ENCODE measurements at places on chromosomes 12 and 14. TPM values are rescaled to one million over a fixed set of nuclear protein-coding genes. Genes with fewer than 3 reads are reported as not detected.

GRCh38 chr12:50732591-50732990 lies 31.3 kb upstream of the ATF1 start:
- DNase-seq: no peak

GRCh38 chr12:113005762-113006161 lies 27.4 kb downstream of the OAS2 start:
- no peak for DNase-seq

GRCh38 chr12:32201096-32201495 lies 94.4 kb downstream of the BICD1 start:
- DNase-seq: no peak

GRCh38 chr12:13156277-13156676 lies 40.2 kb upstream of the EMP1 start:
- no peak for DNase-seq

DNA sequence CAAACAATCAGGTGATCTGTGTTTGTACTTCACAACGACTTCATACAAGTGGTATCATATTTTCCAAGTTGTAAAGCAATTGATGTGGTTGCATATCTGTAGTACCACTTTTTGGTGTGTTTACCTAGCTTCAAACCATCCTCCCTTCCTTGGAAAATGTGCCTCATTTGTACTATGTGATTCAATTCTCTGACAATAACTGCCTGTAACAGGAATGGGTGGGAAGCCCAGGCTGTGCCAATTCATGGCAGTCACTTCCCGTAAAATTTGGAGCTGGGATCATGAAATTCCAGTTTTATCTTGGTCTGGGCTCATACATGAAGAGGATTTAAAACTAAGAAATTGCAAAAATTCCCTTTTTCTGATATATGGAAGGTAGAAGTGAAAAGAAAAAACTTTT lies 250.1 kb downstream of the DIO2 start:
- DNase-seq: no peak

GRCh38 chr14:44963775-44964380 lies 1.9 kb downstream of the TOGARAM1 start:
- DNase-seq: no peak

DNA sequence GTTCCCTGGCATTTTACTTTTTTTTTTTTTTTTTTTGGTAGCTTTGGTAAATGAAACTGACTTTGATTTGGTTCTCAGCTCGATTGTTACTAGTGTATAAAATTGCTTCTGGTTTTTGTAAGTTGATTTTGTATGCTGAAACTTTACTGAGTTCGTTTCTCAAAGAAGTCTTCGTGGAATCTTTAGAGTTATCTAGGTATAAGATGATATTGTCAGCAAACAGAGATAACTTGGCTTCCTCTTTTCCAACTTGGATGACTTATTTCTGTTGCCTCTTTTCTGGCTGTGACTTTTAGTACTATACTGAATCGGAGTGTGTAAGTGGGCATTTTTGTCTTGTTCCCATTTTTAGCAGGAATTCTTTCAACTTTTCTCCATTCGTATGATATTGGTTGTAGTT lies 28.1 kb downstream of the USP15 start:
- no peak for DNase-seq

DNA sequence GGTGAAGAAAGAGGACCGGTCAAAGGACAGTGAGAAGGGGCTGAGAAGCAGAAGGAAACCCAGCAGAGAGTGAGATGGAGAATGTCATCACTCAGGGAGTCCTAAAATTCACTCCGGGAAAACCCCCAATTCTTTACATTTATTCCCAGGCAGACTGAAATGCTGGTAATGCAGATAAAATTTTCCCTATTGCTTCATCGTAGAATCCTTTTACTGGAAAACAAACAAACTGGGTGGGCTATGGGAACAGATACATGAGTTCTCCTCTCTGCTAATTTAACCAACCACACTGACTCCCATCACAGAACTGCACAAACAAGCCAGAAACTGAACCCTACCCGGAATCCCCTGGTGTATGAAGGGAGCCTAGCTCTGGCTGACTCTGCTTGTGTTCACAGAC lies 20.9 kb downstream of the HEBP1 start:
- no peak for DNase-seq

Gene GRIN2B
- total RNA-seq: not detected

Gene PTHLH
- not detected for total RNA-seq

Gene KLRB1
- 0.15 TPM for total RNA-seq

Gene REM2
- 0.39 TPM for total RNA-seq

Gene IQSEC3
- 0.24 TPM for total RNA-seq

Gene GALNT16
- total RNA-seq: 0.02 TPM

Gene TSHR
- 0.47 TPM for total RNA-seq

Gene USP44
- 4.4 TPM for total RNA-seq

Data from activated T-helper 1 cell treated with anti-CD3 and anti-CD28 coated beads, Interleukin-12 subunit alpha, Interleukin-12 subunit beta, Interleukin-2, Interleukin-4 antibody, amounts not matched to agents 30 ng/mL and 10 ng/mL and 1 ng/mL, durations not matched to agents 14 hours and 24 hours and 36 hours (primary cell).